ENCODE measurements at places on chromosomes 2 and 18.
A peak's percentile ranks its signal among the peaks of the same experiment; 100 is the strongest.

DNA sequence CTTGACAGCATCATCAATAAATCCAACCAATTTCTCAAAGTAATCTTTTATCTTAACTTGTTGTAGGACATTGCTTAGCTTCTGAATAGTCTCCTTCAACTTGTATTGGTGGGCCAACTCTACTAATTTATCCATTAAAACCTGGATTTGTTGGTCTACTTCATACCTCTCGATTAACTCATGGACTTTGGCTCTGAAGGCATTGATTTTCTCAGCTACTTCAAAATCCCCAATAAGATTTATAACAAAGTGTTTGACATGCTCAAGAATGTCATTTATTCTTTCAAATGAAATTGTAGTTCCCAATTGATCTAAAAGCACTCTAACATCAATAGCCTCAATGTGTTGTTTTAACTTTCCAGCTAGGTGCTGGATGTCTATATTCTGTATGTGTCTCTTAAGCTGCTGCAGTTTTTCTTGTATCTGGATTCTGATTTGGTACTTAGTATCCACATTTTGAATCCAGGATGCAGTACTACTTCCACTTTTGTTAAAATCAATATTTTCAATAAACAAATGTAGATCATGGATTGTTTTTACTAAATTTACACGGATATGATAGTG lies 34.1 kb downstream of the APOB start:
- no peak for DNase-seq

- DNase-seq: no peak
Measured at GRCh38 chr18:26046419-26047077, 43.9 kb downstream of the SS18 start.

- no peak for DNase-seq
Measured at GRCh38 chr2:162298669-162299335, 19.7 kb downstream of the IFIH1 start.

GRCh38 chr2:117562654-117563053 lies 251.8 kb upstream of the DDX18 start:
- no peak for DNase-seq

- no peak for DNase-seq
Measured at GRCh38 chr2:235449568-235449967, 44.3 kb upstream of the AGAP1 start.

DNA sequence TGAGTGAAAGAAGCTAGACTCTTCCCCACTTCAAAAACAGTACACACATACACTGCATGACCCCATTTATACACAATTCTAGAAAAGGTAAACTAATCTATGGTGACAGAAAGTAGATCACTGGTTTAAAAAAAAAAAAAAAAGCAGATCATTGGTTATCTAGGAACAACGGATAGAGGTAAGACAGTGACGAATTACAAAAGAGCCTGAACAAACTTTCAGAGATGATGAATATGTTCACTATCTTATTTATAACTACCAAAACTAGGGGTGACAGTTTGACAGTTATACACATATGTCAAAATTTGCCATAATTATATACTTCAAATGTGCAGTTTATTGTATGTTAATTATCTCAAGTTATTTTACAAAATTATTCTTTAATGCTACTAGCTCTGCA lies 27.5 kb downstream of the MAP3K2 start:
- no peak for DNase-seq

- peak; percentile 43 for DNase-seq
Measured at GRCh38 chr2:9240745-9241144, 34.1 kb downstream of the ASAP2 start.

GRCh38 chr2:203824057-203824456 lies 43.5 kb upstream of the CTLA4 start:
- no peak for DNase-seq

- peak; percentile 32 for DNase-seq
Measured at GRCh38 chr2:120926463-120927264, 191.0 kb downstream of the GLI2 start.

GRCh38 chr2:157420771-157421323 lies 23.0 kb downstream of the CYTIP start:
- DNase-seq: peak; percentile 47

DNA sequence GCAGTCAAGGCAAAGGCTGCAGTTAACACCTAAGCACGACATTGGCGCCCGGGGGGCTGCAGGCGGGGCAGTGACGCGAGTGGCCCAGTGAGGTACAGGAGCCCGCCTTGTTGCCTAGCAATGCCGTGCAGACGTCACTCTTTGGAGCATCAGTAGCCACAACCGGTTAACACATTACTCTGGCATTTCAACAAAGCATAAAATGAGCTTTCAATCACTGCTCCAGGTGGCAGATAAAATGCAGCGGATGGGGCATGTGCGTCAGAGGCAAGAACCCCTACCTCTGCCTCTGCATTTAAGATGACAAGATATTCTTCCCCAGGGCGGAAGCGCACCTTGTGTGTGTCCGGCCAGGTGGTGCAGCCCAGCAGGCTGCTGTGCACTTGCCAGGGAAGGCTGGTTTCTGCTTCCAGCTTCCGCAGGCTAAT lies 139.4 kb downstream of the MTCL1 start:
- peak; percentile 19 for DNase-seq

GRCh38 chr2:232335859-232336215 lies 42.7 kb upstream of the ALPP start:
- no peak for DNase-seq
